ENCODE measurements at places on chromosomes 1 and 21.
A peak's percentile ranks its signal among the peaks of the same experiment; 100 is the strongest.

DNA sequence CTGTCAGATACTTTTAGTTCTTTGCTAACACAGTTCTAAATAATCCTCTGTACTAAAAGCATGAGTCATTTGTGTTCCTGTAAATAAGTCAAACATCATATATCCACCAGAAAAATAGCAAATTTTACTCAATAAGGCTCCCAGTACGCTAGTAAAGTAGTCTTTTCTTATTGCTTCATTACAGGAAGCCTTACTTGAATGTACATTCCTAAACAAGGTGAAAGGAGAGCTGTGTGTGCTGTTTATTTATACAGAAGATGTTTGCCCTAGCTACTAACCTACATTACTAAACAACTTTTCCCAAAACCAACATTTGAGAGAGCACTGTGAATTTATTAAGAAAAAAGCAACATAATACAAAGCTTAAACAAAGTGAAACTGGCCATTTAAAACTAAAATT is 52.0 kb downstream of the ZNHIT6 start:
- DNase-seq: no peak

- no peak for DNase-seq
Measured at GRCh38 chr1:171427852-171428471, 57.4 kb upstream of the PRRC2C start.

GRCh38 chr1:19033926-19034680 is 77.6 kb upstream of the IFFO2 start:
- DNase-seq: no peak

DNA sequence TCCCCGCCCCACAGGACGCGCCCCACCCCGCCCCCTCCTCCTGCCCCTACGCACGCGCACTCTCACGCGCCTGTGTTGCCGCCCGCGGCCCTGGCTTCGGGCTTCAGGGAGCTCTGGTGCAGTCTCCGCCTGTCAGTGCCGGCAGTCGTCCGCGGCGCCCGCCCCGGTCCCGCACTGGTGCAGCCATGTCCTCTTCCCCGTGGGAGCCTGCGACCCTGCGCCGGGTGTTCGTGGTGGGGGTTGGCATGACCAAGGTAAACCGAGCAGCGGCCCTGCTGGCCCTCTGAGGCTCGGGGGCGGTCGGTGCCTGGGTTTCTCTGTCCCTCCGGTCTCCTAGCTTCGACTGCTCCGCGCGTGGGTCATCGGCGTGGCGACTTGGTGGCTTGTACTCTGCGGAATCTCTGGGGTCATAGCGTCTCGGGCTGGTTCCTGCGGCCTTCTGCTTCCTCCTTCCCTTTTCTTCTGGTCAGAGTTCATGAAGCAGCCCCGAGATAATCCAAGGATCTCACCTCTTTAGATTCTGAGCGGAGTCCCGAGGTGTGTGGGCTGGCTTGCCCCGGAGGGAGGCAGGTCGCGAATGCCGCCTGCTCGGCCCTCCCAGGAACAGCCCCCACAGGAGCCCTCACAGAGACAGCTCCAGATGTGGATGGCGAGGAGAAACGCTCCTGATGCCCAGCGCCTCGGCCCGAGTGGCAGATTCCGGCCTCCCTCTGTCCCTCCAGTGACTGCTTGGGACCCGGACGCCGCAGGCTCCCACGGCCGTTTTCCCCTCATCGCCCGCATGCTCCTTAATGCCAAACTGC is at the start of gene SCP2:
Gene SCP2, plus strand, starts transcription at position 65 of the 803 bp plus-strand sequence. Its CDS starts 121 bp downstream, at position 186.
- DNase-seq: peak; percentile 91

DNA sequence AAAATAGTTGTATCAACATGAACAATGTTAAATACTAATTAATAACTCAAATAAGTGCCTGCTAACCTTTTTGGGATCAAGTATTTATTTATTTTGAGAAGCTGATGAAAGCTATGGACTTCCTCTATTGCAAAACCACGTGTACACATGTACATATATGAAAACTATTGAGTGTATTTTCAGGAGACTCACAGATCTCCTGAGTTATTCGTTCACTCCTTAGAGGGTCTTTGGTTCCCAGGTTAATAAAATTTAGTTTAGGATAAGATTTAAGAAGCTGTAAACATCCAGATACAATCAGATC is 130.5 kb downstream of the DISC1 start:
- no peak for DNase-seq

All from coronary artery (tissue), 2 donors.